ENCODE measurements at places on chromosomes 2 and 18.

- no peak for DNase-seq
These were observed 243.9 kb upstream of the ID2 start for GRCh38 chr2:8437949-8438400.

DNA sequence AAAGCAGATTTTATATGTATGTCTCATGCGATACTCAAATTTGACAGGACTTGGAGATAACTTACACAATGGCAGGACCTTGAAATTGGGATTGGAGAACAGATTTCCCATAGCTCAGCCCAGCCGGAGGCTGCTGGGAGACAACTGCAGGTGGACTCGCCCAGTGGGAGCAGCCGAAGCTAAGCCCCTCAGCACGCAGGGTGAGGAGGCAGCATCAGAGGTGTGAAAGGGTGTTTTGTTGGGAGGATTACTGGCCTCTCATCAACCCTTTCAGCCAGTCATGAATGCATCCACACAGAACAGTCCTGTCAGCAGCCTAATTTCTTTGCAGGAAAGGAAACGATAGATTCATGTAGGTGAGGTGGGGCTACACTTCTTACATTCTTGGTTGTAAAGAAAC lies 110.4 kb upstream of the DYNAP start:
- DNase-seq = no peak

DNA sequence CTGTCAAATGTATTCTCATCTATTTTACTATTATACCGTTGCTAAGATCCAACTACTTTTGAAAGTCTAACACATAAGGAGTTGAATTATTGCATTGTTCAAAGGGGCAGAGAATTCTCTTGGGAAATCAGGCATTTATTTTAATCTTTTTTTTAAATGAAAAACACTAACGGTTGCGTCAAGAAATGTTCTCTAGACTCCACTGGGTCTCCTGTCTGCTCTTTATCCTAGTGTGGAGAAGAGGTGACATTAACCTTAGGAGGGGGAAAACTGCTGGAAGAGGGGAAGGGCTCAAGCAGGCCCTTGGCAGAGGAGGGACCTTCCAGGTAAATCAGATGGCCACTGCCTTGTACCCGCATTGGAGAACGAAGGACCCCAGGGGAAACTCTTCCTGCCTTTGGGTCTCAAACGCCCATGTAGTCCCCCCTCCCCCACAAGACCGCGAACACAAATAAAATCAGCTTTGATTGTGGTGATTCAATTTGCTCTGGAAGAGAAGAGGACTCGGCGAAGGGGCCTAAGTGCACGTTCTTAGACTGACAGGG lies 1.1 kb upstream of the APCDD1 start:
- no peak for DNase-seq

GRCh38 chr18:31407649-31408048 lies 31.1 kb downstream of the DSG4 start:
- no peak for DNase-seq

- DNase-seq = peak; percentile 39
These were observed 609 bp downstream of the TPGS2 start for GRCh38 chr18:36828157-36828629.

GRCh38 chr2:15726321-15727057 lies 134.8 kb downstream of the DDX1 start:
- no peak for DNase-seq

DNA sequence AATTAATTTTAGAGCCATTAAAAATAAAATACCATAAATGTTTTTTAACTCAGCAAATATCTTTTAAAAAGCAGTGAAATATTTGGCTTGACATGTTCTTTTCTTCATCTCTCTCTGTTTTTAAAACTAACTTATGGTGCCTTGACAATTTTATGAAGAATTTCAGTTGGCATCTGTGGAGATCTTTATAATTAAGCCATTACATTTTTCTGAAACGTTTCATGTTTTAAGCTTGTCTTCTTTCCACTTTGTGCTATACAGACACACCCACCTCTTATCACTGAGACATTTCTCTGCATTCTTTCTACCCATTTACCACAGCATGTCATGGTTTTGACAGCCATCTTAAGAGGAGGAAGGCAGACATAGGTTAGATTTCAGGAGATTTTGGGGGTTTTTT lies 915.1 kb upstream of the FSHR start:
- DNase-seq = no peak
